Transverse colon (tissue), 4 donors: ENCODE measurements at places on chromosomes 6 and 20. TPM values are rescaled to one million over a fixed set of nuclear protein-coding genes. Genes with fewer than 3 reads are reported as not detected.
A peak's percentile ranks its signal among the peaks of the same experiment; 100 is the strongest.

GRCh38 chr6:35069262-35069661 lies 71.9 kb downstream of the TCP11 start:
- DNase-seq, result no peak
- no peak overlapping the region for H3K27ac ChIP-seq
- H3K4me3 ChIP-seq, result no peak overlapping the region
- H3K4me1 ChIP-seq, result peaks cover 5% of the 10 kb centered on the region

Gene PPP1R3G
- 1.2 TPM for total RNA-seq

DNA sequence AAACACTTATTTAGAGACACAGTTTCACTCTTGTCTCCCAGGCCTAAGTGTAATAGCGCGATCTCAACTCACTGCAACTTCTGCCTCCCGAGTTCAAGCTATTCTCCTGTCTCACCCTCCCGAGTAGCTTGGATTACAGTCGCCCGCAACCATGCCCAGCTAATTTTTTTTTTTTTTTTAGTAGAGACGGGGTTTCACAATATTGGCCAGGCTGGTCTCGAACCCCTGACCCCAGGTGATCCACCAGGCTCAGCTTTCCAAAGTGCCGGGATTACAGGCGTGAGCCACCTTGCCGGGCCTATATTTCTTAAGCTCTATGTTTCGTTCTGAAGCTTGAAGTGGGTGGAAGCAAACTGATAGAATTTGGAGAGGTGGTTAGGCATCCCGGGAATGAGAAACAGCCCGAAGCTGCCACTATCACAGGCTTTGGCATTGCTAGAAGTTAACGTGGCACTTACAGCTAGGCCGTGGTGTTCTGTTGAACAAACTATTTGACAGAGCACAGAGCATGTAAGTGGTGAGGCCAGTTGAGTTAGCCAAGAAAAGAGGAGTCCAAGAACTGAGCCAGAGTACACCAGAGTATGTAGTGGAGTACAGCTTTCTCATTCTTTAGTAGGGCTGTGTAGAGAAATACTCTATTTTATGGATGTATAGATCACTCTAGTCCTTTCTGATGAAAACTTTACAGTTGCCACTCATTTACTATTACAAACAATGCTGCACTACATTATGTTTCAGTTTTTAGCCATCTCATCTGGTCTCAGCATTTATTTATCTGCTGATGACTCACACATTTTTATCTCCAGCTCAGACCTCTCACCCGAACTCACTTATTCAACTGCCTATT lies 62.0 kb upstream of the HFE start:
- H3K27ac ChIP-seq, result peak overlapping the region; percentile 97
- no peaks in the 10 kb centered on the region for H3K36me3 ChIP-seq
- H3K4me1 ChIP-seq, result no peaks in the 10 kb centered on the region
- DNase-seq, result no peak
- no peaks in the 10 kb centered on the region for H3K27me3 ChIP-seq
- peak overlapping the region; percentile 66 for H3K4me3 ChIP-seq

Gene NOL4L
- 105 TPM for total RNA-seq

Gene FNDC11
- not detected for total RNA-seq

Gene FAM210B
- total RNA-seq, result 30.7 TPM

GRCh38 chr20:37317994-37318640 lies 27.8 kb upstream of the SRC start:
- peaks cover 5% of the 10 kb centered on the region for H3K36me3 ChIP-seq
- no peak for DNase-seq
- H3K4me1 ChIP-seq, result peaks cover 22% of the 10 kb centered on the region
- H3K27ac ChIP-seq, result peak overlapping the region; percentile 4

DNA sequence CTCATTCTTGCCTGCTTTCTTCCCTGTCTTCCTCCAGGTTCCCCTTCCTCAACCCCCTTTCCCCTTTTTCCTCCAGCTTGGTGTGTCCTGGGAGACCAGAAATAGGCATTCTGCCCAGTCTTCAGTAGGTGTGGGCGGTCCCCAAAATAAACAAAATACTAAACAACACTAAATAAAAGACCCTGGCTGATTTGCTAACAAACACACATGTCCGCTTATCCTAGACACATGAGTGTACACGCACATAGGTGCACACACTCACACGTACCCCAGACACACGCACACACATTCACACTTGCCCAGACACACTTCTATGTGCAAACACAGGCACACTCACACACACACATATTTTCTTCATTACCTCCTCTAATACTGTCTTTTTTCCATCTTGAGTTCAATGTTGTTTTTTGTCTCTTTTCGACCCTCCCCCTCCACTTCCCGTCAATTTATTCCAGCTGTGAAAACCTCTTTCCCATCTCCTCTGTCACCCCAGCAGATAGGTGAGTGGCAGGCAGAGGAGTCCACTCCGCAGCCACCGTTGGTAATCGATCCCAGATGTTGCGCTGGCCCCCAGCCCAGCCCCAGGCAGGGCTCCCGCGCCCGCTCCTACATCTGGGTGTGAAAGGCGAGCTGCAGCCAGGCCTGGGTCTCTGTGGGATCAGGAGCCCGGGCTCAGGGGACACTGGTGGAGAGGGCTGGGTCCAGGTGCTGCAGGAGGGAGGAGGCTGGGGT lies 56.9 kb upstream of the FOXP4 start:
- H3K4me1 ChIP-seq, result no peaks in the 10 kb centered on the region
- no peaks in the 10 kb centered on the region for H3K27me3 ChIP-seq
- no peak overlapping the region for H3K4me3 ChIP-seq
- no peak overlapping the region for H3K27ac ChIP-seq
- DNase-seq, result no peak

DNA sequence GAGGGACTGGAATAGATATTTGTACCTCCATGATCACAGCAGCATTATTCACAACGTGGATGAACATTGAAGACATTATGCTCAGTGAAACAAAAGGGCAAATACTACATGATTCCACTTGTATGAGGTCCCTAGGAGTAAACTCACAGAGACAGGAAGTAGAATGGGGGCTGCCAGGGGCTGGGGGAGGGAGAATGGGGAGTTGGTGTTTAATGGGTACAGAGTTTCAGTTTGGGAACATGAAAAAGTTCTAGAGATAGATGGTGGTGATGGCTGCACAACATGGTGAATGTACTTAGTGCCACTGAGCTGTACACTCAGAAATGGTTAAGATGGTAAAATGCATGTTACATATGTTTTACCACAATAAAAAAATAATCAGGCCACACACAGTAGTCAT lies 164.3 kb upstream of the RREB1 start:
- no peak for DNase-seq
- H3K4me1 ChIP-seq, result no peaks in the 10 kb centered on the region
- no peak overlapping the region for H3K4me3 ChIP-seq
- no peaks in the 10 kb centered on the region for H3K27me3 ChIP-seq
- no peak overlapping the region for H3K27ac ChIP-seq

DNA sequence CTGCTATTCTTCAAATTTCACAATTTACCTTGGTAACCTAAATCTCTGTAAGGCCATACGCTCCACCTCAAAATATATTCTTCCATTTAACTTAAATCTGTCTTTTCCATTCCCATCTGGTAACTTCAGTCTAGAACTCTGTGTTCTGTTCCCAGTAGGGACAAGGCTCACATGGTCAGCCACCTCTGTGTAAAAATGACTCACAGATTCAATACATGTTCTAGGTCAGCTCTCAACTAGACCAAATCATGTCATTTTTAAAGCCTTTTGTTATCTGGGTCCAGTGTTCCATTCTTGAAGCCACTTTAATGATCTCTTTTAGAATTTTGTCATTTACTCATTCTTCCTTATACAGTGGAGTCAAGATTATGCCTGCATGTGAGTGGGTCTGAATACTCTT lies 315.6 kb upstream of the CITED2 start:
- no peak overlapping the region for H3K4me3 ChIP-seq
- no peak overlapping the region for H3K27ac ChIP-seq
- DNase-seq, result no peak
- H3K36me3 ChIP-seq, result no peaks in the 10 kb centered on the region
- H3K27me3 ChIP-seq, result no peaks in the 10 kb centered on the region
- no peaks in the 10 kb centered on the region for H3K4me1 ChIP-seq

DNA sequence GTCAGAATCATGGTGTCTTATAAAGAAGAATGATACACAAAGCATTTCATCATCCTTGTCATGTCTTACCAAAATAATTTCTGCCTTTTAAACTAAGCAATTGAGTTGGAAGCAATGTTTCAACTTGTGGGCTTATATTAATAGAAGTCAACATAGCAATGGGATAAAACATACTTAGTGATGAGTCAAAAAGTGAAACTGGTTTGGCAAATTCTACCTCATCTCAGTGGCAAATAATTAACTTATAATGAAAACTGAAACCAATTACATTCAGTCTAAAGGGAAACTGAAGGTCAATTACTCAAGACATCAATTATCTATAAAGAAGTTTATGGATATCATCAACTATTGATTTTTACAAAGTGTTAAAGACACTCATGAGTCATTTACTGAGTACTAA lies 463.8 kb downstream of the BMP2 start:
- no peak overlapping the region for H3K4me3 ChIP-seq
- no peak overlapping the region for H3K27ac ChIP-seq
- no peaks in the 10 kb centered on the region for H3K4me1 ChIP-seq
- DNase-seq, result no peak

DNA sequence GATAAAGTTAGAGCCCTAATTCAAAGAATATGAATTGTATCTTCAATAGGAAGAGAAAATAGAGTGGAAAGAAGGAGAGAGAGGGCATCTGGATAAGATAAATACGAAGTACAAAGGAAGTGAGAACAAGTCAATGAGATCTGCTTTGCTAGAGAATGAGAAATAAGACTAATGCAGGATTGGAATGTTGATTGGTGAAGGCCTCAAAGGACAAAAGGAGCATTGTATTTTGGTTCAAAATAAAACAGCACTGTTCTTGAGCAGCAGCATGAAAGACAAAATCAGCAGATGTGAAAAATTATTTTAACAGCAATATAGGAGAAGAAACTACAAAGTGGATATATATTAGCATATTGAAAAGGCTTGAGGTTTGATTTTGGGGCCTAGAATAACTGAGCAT lies 5.1 kb upstream of the TMEM244 start:
- H3K4me1 ChIP-seq, result no peaks in the 10 kb centered on the region
- no peak overlapping the region for H3K4me3 ChIP-seq
- no peaks in the 10 kb centered on the region for H3K36me3 ChIP-seq
- no peaks in the 10 kb centered on the region for H3K27me3 ChIP-seq

DNA sequence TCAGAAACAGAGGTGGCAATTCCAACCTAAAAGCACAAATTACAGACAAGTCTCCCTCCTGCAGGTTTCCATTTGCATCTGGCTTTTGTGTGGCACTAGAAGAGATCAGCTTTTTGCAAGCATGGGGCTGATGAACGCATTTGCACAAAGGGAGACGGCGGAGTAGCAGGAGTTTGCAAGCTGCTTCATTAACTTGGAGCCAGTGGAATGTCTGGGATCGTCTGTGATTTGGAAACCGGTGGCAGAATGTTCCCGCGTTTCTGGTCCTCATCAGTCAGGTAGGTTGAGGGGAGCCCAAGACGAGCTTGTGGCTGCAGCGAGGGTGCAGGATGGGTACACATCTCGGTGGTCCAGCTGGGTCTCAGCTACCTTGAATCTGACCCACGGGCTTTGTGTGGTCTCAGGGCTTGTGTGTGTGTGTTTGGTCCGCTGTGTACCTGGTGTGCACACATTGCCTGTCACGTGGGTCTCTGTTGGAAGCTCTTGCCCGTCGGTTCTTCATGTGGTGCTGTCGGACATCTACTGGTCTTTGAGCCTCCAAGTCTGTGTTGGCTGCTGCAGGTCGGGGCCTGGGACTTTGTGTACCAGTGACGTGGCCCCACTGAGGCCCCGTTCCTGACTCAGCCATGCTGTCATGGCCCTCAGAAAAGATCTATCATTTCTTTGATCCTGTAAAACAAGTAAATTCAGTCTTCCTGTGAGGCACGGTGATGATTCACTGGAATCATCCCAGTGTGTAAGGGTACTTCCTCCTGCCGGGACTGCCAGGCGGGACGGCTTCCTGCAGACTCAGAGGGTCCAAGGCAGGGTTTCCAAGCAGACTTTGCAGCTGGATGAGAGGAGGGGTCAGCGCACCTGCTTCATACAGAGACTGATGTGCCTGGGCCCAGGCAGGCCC lies 12.4 kb upstream of the MYT1 start:
- DNase-seq, result no peak
- no peak overlapping the region for H3K4me3 ChIP-seq
- no peaks in the 10 kb centered on the region for H3K27me3 ChIP-seq

DNA sequence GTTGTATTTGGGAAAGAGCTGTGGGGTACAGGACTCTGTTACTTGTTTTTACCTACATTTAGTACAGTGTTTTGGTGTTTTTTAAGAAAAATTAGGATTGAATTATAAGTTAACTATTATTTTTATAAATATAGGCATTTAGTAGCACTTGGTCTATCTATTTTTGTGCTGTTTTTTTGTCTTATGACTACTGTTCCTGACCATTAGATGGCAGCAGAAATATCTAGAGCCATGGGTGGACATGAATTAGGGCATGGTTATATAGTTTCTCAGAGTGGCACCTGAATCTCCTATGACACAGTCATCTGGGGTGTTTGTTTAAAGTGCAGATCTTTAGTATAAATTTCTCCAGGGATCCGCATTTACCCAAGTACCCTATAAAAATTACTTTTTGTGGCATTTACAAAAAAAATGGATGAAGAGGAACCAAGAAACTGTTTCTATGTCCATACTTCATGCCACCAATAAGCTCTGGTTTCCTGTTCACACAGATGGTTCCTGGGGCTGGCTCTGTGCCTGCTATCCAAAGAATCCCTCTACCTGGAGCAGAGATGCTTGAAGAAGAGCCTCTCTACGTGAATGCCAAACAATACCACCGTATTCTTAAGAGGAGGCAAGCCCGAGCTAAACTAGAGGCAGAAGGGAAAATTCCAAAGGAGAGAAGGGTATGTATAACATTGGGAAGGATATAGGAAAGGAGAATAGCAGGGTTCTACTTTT lies 19.8 kb downstream of the NFYA start:
- H3K27ac ChIP-seq, result no peak overlapping the region
- H3K36me3 ChIP-seq, result no peaks in the 10 kb centered on the region
- no peak overlapping the region for H3K4me3 ChIP-seq

GRCh38 chr6:145531822-145532221 lies 203.5 kb downstream of the EPM2A start:
- no peaks in the 10 kb centered on the region for H3K4me1 ChIP-seq
- no peaks in the 10 kb centered on the region for H3K36me3 ChIP-seq
- H3K27ac ChIP-seq, result no peak overlapping the region

Gene GFOD1
- total RNA-seq, result 21.6 TPM

DNA sequence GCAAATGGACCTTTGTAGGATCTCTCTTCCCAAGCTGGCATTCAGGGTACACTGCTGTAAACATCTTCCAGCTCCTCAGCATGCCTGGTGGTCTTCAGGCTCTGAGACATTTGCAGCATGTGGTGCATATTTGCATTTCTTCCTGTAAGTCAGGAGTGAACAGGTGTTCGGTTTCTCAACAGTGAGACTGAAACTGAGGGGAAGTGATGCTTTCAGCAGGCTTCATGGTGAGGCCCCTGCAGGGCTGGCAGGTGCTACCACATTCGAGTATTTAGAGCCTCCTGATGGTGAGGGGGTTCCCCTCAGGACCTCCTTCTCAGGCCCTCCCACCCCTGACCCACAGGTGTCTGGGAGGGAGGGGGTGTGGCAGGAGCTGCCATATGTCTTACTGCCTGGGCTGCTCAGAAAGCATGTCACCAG lies 15.1 kb downstream of the MYBL2 start:
- peak overlapping the region; percentile 42 for H3K27ac ChIP-seq
- no peak overlapping the region for H3K4me3 ChIP-seq
- no peaks in the 10 kb centered on the region for H3K36me3 ChIP-seq
- no peaks in the 10 kb centered on the region for H3K4me1 ChIP-seq
- peak; percentile 74 for DNase-seq
